ENCODE measurements at places on chromosomes 6 and 20.

GRCh38 chr6:111713236-111713635, 107.6 kb upstream of the TRAF3IP2 start:
- DNase-seq = no peak

GRCh38 chr6:83443516-83443915, 12.7 kb upstream of the ME1 start:
- DNase-seq = no peak

- no peak for DNase-seq
These were observed 15.6 kb downstream of the MYT1 start for GRCh38 chr20:64179805-64180204.

GRCh38 chr6:29834564-29835436, 7.2 kb downstream of the HLA-G start:
- peak; percentile 16 for DNase-seq

DNA sequence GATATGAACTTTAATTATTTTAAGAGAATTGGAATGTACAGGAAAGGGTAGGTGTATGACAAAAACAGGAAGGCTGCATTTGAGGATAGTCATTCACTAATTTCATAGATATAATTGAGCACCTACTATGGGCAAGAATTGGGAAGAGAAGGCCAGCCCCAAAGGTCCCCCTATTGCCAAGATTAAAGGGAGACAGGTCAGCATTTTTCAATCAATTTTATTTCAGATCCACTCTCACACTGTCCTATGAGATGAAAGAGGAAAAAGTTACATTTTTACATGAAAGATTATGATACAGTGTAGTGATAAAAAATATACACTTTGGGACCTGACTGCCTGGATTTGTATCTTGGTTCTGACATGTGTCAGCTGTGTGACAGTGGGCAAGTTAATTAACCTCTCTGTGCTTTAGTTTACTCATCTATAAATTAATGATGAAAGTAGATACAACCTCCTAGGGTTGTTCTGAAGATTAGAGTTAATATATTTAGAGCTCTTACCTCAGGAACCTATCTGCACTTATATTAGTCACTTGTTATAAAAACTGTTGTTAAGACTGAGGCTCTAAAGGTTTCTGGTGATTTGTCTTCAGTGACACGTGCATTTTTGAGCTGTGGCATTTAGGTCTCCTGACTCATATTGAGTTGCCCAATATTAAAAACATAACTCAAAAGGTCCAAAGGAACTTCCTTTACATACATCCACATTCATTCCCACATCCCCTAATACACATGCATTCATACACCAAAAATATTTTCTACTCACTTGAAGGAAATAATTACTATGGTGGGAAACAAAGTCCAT, 45.7 kb downstream of the SCGN start:
- DNase-seq = peak; percentile 1

- no peak for DNase-seq
These were observed 664.8 kb downstream of the MMUT start for GRCh38 chr6:48798296-48798695.

GRCh38 chr6:106510090-106510970, 119.0 kb downstream of the RTN4IP1 start:
- no peak for DNase-seq

DNA sequence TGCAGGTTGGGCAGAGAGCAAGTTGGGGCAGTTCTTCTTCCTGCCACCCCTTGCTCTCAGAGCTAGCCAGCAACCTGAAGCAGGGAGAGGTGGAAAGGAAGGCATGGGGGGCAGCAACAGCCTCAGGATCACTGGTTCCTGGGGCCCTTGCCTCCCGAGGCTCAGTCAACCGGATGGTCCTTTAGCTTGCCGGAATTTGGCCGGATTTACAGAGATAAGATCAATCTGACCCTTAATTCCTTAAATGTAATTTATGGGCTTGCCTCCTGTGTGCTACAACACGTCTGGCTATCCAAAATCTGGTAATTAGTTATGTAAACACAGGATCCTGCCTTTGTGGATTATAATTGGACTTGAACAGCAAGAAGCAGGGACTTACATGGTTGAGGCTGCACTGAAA, 19.5 kb upstream of the TCP11 start:
- no peak for DNase-seq

GRCh38 chr6:111604259-111605099, 1.2 kb downstream of the TRAF3IP2 start:
- DNase-seq = peak; percentile 93

GRCh38 chr6:35078896-35079295, 62.2 kb downstream of the TCP11 start:
- no peak for DNase-seq

DNA sequence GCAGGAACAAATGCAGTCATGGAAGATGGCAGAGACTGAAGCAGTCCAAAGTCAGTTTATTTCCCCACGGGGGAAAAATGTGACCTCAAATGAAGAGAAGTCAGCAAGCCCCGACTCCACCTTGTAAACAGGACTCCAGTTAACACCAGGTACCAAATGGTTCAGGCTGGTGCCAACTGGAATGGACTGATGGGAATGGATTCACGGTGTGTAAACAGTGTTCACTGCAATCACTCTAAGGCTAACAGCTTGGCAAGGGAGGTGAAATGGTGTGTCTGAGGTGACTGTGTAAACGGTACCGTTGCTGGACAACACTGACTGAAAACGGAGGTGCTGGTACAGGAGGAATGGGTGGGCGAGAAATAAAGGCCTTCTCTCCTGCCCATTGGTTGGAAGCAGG, 12.0 kb downstream of the PLAGL2 start:
- DNase-seq = no peak

DNA sequence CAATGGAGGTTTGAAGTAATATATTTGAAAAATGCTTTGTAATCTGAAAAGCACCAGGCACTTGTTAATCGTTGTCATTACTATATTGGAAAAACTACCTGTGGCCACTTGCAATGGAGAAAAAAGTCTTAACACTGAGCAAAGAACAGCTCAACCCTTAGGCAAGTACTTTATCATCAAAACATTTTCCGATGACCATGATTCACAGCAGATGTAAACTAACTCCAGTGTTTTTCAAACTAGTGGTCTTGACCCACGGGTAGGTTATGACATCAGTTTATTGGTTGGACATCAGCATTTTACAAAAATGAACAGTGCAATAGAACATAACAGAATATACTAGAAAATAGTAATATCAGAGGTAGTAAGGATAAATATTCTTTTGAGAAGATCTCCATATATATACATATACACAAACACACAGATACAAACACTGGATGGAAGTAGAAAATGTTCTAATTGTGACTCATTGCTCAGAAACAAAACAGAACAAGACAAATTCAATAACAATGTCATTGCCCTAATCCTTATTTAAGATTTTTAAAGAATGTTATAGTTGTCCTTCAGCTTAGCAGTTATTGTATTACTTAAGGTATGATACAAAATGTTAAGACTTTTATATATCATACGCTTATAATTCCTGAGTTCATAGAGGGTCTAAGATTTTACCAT, 123.0 kb downstream of the PLCB1 start:
- peak; percentile 49 for DNase-seq

GRCh38 chr6:170393807-170394399, 87.3 kb downstream of the FAM120B start:
- DNase-seq = no peak

GRCh38 chr20:25389858-25390537, 637 bp downstream of the ABHD12 start:
- peak; percentile 34 for DNase-seq

GRCh38 chr6:155201461-155202226, 62.2 kb upstream of the CLDN20 start:
- peak; percentile 94 for DNase-seq

GRCh38 chr20:4961746-4962145, 39.6 kb downstream of the SLC23A2 start:
- peak; percentile 63 for DNase-seq

GRCh38 chr20:60584221-60584620, 626.0 kb downstream of the CDH26 start:
- DNase-seq = no peak

- no peak for DNase-seq
These were observed 7.3 kb upstream of the PCMTD2 start for GRCh38 chr20:64247970-64248841.

DNA sequence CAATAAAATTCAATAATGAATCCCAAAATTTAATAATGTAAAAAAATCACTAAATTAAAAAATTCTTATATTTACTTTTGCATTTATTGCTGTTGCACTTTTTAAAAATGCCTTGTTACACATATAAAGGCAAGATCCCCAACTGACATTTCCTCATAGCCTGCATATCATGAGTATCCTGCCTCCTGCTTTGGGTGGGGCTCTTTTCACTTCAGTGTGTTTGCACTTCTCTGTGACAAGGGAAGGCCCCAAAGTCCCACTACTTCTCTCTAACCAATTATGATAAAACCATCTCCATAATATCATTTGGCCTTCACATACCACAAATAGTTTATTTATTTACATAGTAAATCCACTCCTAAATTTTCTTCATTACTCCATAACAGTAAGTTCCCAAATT, 446.1 kb upstream of the MARCKS start:
- DNase-seq = peak; percentile 47

GRCh38 chr20:31642837-31643236, 5.1 kb downstream of the COX4I2 start:
- no peak for DNase-seq

DNA sequence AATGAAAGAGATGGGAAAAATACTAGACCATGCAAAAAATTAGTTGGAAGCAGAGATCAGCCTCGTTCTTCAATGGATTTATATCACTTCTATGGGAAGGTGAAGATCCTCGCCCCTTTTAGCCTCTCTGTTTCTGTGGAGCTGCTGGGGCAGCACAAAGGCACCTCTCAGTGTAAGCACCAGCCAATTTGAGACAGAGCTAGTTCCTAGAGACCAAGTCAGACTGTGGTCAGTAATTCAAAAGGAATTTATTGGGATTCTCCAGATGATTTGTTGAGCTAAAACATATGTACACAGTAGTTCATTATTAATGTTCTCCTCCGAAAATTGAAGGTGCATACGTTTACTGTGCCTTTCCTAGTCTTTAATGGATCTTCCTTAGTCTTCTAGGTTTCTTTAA, 42.4 kb downstream of the SCGN start:
- DNase-seq = peak; percentile 45

Data from EH (cell line).